ENCODE measurements at places on chromosomes 3 and 15.

GRCh38 chr3:117297541-117297940 is 588.0 kb downstream of the TUSC7 start:
- no peak for DNase-seq

DNA sequence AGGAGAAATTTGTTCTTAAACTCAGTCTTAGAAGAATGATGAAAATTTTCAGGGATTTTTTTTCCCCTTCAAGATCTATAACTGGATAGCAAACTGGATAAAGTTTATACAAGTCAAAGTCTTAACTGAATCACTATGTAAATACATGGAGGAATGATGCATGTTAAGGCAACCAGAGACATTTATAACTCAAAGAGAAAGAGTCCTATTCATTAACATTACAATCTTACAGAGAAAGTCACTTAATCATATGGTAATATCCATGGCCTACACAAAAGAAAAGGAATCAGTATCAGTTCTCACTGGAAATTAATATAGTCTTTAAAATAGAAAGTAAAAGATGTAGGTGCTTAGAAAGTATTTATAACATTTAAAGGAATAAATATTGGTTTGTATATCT is 869.1 kb downstream of the TBL1XR1 start:
- no peak for DNase-seq

- no peak for DNase-seq
Observed at GRCh38 chr3:192410684-192410960, 316.7 kb downstream of the FGF12 start.

DNA sequence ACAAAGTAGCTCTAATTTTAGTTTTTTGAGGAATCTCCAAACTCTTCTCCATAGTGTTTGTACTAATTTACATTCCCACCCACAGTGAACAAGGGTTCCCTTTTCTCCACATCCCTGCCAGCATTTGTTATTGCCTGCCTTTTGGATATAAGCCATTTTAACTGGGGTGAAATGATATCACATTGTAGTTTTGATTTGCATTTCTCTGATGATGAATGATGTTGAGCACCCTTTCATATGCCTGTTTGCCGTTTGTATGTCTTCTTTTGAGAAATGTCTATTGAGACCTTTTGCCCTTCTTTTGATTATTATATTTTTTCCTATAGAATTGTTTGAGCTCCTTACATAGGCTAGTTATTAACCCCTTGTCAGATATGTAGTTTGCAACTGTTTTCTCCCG is 239.9 kb upstream of the TPM1 start:
- no peak for DNase-seq

DNA sequence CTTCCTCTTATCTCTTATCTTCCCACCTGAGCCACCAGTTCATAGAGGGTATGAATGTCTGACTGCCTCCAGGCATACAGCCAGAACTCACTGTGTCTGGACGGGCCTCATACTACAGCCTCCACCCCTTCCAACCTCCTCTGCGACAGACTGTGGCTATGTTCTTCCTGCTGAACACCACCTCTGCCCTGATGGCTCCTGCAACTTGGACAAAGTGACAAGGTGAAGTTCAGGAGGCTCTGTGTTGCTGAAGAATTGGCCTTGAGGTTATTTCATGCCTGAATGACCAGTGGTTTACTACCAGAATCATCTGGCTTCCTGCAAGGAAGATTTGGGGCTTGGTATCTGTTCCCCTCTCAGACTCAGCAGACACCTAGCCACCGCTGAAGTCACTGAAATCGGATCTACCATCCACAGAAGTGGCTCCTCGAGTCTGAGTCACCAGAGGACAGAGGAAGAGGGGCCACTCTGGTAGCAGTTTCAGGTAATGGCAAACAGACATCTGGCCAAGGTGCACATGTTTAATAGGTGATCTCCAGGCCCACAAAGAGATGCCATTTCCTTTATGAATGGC is 14.2 kb upstream of the ULK3 start:
- no peak for DNase-seq

GRCh38 chr15:87561641-87562040 is 694.9 kb downstream of the NTRK3 start:
- DNase-seq, result no peak

- no peak for DNase-seq
Observed at GRCh38 chr3:55797775-55798174, 310.7 kb upstream of the WNT5A start.

- no peak for DNase-seq
Observed at GRCh38 chr3:112446343-112446742, 52.9 kb downstream of the BTLA start.

Data from epithelial cell of prostate (primary cell).